ENCODE measurements at places on chromosomes 1 and 21.

GRCh38 chr1:41812453-41812852, 106.3 kb downstream of the HIVEP3 start:
- no peak for DNase-seq

DNA sequence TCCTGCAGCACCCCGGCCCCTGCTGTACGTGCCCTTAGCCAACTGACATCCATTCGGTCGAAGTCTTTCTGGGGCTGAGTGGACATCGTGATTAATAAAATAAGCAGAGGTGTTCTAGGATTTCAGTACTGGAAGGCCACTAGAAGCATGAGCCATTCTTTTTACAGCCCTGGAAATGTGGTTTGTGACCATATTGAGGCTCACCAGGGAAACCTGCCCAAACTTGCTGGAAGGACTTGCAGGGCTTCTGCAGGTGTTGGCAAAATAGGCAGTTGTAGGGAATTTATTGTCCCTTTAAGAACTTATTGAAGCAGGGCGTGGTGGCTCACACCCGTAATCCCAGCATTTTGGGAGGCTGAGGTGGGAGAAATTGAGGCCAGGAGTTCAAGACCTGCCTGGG, 80.8 kb downstream of the DOP1B start:
- no peak for DNase-seq

- no peak for DNase-seq
Measured at GRCh38 chr1:47230692-47231300, 1.2 kb downstream of the TAL1 start.

DNA sequence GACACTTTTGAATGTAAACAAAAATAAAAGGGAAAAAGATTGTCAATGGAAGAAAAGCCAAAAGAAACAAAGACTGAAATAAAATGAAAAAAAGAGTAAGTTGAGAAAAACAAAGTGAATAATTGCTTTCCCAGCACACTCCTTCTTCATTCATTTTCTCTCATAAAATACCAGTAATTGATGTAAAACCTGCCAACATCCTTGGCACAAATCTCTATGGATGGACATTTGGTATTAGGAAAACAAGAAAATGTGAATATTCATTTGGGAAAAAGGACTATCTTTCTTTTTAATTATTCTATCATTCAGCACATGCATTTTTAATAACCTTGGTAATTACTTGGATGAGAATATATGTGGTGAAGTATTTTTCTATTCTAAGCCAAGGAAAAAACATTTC, 204.4 kb upstream of the TNR start:
- DNase-seq, result no peak

GRCh38 chr1:186768906-186769305, 59.8 kb upstream of the PLA2G4A start:
- DNase-seq, result no peak

GRCh38 chr1:85311818-85312217, 35.4 kb upstream of the BCL10 start:
- DNase-seq, result no peak

- no peak for DNase-seq
Measured at GRCh38 chr1:213250446-213250845, 199.4 kb downstream of the RPS6KC1 start.

- DNase-seq, result no peak
Measured at GRCh38 chr1:61131716-61132115, 49.4 kb downstream of the NFIA start.

DNA sequence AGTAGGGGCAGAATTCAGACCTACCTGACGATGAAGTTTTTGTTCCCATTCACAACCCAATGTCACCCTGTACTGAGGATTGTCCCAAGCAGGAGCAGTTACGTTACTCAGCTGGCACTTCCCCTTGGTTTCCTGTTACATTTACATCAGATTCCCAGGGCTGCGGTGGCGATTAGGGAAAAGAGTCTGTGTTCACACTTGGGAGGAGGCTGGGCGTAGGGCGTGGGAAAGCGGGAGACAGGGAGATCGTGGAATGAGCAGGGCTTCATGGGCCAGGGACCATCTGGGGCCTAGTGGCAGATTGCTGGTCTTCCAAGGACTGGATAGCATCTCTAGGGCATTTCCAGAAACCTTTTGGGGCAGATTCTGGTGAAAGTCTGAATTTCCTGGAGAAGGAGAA, 39.0 kb downstream of the TBX19 start:
- no peak for DNase-seq

DNA sequence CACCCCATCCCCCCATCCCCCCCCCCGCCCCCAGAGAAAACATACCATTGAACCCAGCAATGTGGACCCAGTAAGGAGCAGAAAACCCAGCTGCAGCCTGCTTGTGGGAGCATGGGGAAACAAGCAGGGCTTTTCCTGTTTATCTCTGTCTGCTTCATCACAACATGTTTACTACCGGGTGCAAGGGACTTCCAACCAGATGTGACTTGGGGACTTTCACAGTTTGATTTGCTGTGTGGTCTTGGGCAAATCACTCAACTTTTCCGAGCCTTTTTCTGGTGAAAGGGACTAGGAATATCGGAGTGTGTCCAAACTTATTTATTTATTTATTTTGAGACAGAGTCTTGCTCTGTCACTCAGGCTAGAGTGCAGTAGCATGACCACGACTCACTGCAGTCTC, 3.2 kb downstream of the TMCC2 start:
- peak; percentile 50 for DNase-seq

GRCh38 chr21:33572350-33572749, 16.1 kb downstream of the DONSON start:
- DNase-seq, result no peak

GRCh38 chr1:116545359-116545705, 25.5 kb downstream of the CD58 start:
- no peak for DNase-seq

GRCh38 chr1:85864727-85865126, 156.5 kb upstream of the ZNHIT6 start:
- DNase-seq, result no peak

GRCh38 chr21:43301409-43302061, 125.4 kb downstream of the SIK1 start:
- DNase-seq, result no peak

- DNase-seq, result no peak
Measured at GRCh38 chr1:1539310-1540089, 924 bp downstream of the TMEM240 start.

GRCh38 chr1:46176211-46176865, at the start of gene P3R3URF:
Gene P3R3URF (minus strand): TSS chr1:46176488. CDS start chr1:46176471, 17 bp downstream.
- DNase-seq, result no peak

DNA sequence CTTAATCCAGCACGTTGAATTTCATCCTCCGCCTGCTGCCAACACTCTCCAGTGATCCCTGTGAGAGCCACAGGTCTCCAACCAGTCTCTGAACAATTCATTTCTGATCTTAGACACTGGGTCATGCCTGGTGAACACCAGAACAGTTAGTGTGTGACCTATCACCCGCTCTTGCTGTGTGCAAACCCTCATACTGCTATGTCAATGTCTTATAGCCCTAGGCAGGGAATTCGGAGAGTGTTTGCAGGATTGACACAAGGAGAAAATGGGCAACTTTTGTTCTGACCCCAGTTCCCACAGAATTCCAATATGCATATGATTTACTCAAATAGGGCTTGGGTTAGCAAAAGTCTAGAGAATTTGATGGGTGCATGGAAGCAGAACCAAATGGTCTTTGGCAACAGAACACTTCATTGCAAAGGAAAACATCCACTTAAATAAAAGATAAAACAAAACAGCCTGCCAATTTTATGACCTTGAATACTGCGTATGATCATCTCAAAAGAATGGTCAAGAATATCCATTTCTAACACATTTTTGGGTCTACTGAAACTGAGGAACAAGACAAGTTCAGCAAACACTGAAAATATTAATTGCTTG, 23.0 kb upstream of the GUCA2B start:
- no peak for DNase-seq

DNA sequence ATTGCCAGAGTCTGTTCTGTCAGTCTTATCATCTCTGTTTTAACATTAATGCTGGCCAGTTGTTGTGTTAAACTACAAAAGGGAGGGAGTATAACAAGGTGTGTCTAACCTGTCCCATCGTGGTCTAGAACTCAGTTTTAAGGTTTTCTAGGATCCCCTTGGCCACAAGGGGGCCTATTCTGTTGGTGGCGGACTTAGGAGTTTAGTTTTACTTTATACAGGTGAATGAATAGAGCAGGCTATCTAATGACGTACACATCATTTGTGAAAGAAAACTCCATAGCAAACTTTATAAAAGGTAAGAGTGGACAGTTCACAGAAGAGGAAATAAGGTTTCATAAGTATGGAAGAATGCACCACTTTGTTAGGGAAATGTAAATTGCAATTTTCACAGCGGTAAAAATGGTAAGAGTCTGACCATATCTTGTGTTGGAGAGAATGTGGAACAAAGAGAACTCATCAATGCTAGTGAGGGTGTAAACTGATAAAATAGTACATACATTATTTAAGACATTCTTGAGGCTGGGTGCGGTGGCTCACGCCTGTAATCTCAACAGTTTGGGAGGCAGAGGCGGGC, 2.5 kb upstream of the ATF6 start:
- peak; percentile 87 for DNase-seq

DNA sequence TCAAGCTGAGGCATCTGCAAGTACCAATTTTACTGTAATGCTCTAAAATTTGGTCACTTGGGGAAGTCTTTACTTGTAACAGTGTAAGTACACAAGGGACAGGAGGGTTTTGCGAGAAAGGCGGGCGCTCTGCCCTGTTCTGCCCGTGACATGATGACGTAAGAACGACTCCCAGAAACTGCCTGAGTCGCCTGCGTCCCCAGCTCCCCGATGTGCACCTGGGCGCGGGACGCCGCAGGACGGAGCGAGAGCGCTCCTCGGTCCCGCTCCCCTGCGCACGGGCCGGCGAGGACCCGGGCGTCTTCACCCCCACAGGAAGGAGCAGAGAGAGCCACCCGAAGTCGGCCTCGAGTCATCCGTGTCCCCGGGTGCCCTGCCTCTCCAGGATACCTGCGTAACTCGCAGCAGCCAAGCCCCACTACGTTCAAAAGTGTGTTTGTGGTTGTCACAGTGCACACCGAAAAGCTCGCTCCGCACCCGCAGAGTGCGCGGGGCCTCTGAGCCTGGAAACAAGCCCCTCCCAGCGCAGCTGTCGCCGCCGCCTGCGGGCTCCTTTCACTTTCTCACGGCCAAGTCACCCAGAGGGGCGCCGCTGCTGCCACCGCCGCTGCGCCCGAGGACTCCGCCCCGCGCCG, 3.3 kb upstream of the ZBTB18 start:
- DNase-seq, result peak; percentile 80

GRCh38 chr1:209815931-209816341, 10.0 kb upstream of the IRF6 start:
- DNase-seq, result no peak

GRCh38 chr21:38013741-38014140, 97.5 kb upstream of the KCNJ6 start:
- DNase-seq, result no peak

DNA sequence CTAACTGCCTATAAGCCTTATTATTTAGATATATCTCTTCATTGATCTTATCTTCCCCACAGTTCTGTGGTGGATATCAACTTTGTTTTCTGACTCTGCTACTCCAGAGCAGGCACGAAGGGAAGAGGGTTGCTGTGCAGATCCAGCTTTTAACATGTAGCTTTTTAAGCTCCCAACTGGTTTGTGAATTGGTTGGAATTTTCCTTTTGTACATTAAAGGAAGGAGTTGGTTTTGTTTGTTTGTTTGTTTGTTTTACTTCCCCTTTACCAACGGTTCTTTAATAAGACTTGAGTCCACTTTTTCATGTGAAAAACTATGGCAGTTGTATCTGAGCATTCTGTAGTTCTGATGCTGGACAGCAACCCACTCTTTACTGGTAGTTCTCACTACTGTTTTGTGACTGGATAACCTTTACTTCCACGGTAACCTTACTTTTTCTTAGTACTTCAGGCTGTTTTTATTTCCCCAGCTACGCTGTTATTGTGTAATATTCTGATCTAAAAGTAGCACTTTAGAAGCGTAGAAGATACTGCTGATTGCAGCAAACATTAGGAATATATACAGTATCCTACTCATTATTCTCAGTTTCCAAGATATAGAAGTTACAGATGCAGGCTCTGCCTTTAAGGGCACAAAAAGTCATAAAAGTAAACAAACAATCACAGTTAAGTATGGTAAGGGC, 1.6 kb downstream of the GNPAT start:
- DNase-seq, result peak; percentile 22
